ENCODE measurements at places on chromosomes 3 and 15. TPM values are rescaled to one million over a fixed set of nuclear protein-coding genes. Genes with fewer than 3 reads are reported as not detected.

COLQ gene
- total RNA-seq, result not detected

PPARG gene
- total RNA-seq, result 19.4 TPM

PPCDC gene
- total RNA-seq, result 23.9 TPM

FYCO1 gene
- 4.2 TPM for total RNA-seq

HYAL1 gene
- 6.2 TPM for total RNA-seq

DPH6 gene
- 21.7 TPM for total RNA-seq

WNT5A gene
- total RNA-seq, result 12.0 TPM

TM4SF18 gene
- 12.5 TPM for total RNA-seq
